Activated CD4-positive, alpha-beta T cell treated with anti-CD3 and anti-CD28 coated beads for 24 hours (primary cell): ENCODE measurements at places on chromosomes 5 and 9.

- no peak for DNase-seq
Measured at GRCh38 chr9:72661401-72662135, 140.2 kb downstream of the TMC1 start.

DNA sequence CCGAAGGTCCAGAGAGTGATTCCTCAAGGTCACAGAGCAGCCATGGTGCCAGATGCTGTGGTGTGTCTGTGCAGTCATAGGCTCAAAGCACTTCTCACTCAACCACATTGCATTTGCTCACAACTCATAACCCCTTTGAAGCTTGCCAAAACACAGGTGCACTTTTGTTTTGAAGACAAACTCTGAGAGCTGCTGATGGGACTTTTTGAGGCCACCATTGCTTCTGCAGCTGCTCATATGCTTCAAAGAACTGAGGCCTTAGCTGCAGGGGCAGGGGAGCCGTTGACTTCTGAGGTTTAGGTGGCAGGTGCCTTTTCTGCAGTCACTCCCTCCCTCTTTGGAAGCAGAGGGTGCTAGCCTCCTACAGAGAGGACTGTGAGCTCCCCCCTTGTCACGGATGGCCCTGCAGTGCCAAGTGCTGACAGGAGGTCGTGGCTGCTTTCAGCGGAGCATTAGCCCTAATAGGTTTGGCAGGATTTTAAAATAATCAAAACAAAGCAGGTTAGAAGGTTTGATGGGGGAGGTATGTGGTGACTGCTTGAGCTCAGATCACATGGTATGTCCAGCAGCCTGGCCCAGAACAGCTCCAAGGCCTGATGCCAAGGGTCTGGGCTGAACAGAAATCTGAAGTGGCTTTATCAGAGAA, 232.1 kb downstream of the MAN2A1 start:
- DNase-seq = no peak

GRCh38 chr9:89444274-89444673, 53.6 kb downstream of the SEMA4D start:
- no peak for DNase-seq

DNA sequence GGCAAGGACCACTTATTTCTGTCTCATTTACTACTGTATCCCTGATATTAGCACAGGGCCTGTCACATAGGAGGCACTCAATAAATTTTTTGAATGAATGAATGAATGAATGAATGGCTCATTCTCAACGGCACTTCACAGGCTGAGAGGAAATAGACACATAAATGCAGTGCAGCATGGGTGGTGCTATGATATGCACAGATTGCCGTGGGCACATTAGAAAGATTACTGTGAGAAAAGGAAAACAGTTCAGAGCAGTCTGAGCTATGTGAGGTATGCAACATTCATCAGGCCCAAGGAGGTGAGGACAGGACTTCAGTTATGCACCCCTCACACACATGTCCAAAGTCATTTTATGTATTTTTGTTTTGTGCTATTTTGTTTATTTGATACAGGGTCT, 6.4 kb upstream of the NOL6 start:
- DNase-seq = no peak

GRCh38 chr5:35098214-35098613, 50.5 kb upstream of the AGXT2 start:
- no peak for DNase-seq

GRCh38 chr5:61654876-61655275, 322.8 kb downstream of the ZSWIM6 start:
- DNase-seq = no peak

DNA sequence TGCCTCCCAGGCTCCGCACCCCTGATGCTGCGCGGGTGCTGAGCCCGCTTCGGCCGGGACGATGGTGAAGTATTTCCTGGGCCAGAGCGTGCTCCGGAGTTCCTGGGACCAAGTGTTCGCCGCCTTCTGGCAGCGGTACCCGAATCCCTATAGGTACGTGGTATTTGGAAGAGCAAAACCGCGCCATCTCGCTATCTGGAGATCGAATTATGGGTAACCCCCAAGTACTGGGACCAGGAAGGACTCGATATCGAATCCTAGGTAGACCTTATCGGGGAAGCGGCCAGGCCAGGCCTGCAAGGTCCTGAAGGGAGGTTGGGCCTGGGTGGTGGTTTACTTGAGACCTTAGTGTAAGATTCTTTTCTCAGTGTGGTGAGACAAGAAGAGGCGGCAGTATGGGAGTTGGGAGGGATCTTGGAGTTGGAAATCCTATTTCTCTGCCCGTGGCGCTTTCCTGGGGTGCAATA, 359 bp downstream of the PRELID1 start:
- DNase-seq = no peak

DNA sequence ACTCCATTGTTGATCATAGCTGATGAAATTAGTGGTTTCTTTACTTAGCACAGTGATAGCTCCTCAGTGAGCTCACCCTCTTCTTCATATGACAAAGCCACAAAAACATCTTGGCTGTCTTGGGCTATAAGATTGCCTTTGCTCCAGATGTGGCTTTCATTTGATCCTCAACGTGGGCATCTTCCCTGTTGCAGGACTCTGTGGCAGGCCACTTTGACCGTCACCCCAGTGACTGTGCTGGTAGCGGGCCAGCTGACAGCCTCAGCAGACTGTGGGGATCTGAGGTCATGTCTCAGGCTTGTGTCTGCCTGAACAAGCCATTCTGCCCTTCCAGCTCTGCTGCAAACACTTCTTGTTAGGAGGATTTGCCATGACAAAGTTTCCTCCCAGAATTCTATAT, 422.2 kb downstream of the NR2F1-AS1 start:
- DNase-seq = no peak

DNA sequence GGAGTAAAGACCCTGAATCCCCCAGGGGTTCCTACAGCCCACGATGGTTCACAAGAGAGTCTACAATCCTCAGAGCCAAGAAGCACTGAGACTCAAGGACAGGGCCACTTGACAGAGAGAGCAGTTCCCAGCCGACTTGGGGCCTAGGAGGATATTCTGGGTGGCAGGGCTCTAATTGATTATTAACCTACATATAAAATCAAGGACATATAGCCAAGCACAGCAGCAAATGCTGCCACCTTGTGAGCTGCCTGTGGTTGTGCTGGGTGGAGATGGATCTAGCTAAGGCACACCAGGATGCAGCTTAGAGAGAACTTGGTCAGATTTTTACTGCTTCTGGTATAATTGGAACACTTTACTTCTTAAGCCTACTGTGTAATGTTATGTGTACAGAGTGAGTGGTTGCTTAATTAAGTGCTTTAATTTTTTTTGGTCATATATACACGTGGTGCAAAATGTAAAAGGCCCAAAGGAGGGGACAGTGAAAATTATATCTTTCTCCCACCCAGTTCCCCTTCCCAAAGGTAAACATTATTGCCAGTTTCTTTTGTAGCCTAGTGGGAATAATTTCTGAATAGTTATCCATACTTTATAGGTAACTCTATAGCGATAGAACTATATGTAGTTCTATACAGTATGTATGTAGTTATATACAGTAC, 78.8 kb downstream of the F2RL2 start:
- peak; percentile 20 for DNase-seq

- no peak for DNase-seq
Measured at GRCh38 chr9:106417685-106418084, 445.3 kb upstream of the ZNF462 start.

- no peak for DNase-seq
Measured at GRCh38 chr9:81621785-81622259, 67.5 kb downstream of the TLE1 start.

GRCh38 chr5:109347252-109347888, 62.4 kb downstream of the PJA2 start:
- no peak for DNase-seq

- no peak for DNase-seq
Measured at GRCh38 chr9:94076557-94076956, 7.7 kb upstream of the PTPDC1 start.
